ENCODE measurements at places on chromosomes 1 and 21. TPM values are rescaled to one million over a fixed set of nuclear protein-coding genes. Genes with fewer than 3 reads are reported as not detected.

Gene ZNF684
- polyA plus RNA-seq: 1.7 TPM

Gene ERG
- polyA plus RNA-seq: 15.9 TPM

Gene SPRR1A
- not detected for polyA plus RNA-seq

Gene SAMSN1
- 6.4 TPM for polyA plus RNA-seq

Gene NES
- polyA plus RNA-seq: 31.1 TPM

Gene KRTAP12-4
- not detected for polyA plus RNA-seq

Gene PFKFB2
- polyA plus RNA-seq: 19.9 TPM

Gene COL9A2
- polyA plus RNA-seq: 3.7 TPM

DNA sequence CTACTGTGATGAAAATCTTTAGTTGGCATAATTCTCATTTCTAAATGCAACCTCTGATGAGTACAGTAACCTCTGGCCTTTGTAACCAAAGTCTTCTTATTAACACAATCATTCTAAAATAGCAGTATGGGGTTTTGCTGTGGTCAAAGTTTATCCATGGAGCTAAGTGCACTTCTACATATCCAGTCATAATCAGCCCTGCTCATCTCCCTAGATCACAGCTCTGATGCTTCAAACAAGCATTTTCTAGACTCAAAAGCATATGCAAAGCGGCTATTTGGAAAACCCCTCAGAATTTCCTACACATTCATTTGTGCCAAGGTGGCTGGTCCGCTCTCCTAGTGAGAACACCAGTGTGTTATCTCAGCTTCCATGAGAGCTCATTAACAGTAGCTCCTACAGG lies 418.6 kb downstream of the MRPL39 start:
- DNase-seq: no peak

DNA sequence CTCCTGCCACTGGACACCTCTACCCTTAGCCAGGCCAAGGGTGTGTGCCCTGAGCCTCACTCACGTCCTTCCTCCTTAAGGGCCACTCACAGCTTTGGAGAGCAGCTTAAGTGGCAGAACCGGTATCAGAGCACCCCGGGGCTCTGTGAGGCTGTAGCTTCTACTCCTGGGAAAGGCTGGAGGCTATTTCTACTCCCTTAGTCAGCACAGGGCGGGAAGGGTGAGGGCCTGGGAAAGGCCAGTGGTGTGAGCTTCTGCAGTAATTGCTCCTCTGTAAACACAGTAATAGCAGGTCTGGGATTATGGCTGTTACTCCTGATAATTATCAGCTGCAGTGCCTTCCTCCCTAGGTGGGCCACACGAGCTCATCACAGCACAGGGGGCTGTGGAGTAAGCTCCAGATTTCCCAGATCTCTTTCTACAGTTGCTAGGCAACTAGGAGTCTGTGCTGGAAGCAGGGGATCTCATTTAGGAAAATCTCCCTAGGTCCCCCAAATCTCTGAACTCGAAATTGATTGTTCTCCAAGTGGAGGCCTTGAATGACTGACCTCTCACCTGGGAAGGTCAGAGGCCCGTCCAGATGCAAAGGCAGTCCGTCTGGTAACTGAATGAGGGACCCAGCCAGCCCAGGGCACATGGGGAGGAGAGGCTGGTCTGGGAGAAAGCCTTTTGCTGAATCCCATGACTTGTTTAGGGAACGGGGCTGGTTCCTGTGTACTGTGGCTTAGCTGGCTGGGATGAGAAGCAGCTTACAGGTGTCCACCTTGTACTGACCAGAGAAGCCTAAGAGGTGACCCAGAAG lies 29.3 kb downstream of the IER5 start:
- DNase-seq: peak; percentile 83

GRCh38 chr1:7970246-7970645 lies 8.7 kb downstream of the PARK7 start:
- DNase-seq: no peak

DNA sequence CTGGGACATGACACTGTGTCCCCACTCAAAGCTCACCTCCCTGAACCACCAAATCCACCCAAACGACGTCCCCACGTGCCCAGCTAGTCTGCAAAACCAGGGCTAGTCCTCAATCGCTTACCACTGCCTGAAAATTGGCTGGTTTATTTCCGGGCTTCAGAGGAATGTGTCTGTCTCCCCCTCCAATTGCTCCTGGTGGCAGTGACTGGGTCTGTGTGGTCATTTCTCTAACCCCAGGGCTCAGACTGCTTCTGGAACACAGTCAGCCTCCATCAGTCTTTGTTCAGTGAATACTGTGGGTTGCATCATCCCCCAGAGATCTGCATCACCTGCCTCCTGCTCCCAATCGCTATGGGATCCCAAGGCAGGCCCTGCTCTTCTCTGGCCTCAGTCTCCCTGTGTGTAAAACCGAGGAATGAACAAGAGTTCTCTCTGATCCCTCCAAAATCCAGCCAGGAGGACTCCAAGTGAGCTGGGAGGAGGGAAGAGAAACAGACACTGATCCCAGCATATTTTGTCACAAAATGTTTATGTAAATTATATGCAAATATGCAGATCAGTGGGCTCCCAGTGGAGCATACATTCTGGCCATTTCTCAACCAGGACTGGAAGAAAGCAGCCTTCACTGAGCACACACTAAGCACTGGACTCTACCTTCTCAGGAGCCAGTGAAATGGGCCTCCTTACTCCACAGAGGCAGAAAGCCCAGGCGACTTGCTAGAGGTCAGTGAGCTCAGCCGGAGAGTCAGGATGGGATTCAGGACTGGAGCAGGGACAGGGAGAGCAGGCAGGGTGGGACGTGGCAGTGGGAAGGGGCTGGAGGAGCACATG lies 20.9 kb downstream of the SDC3 start:
- DNase-seq: no peak

- no peak for DNase-seq
Measured at GRCh38 chr1:228276174-228276831, 68.5 kb downstream of the OBSCN start.

- DNase-seq: peak; percentile 38
Measured at GRCh38 chr1:13616234-13616633, 32.6 kb downstream of the PDPN start.

DNA sequence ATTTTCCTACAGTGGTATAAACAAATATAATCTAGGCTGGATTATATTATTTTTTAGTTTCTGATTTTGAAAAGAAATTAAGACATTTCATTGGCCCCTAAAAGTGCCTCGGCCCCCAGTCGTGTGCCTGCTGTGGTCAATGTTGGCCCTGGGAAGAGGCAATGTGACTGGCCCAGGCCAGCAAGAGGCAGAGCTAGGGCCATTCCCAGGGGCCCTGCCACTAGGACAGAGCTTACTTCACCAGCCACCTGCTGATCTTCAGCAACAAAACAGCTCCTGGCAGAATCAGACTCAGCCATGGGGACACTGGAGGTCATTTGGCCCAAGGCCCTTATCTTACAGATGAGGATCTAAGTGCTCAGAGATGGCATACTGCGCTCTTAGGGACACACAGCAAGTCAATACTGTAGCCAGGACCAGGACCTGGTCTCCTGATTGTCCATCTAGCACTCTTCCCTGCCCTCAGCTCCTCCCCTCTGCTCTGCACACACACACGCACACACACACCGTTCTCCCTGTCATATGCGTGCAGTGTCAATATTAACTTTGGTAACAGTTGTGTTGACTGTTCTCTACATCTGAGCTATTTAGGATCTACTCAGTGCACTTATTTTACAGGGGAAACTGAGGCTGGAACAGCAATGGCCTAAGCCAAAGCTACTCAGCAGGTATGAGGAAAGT lies 16.6 kb upstream of the KLHDC7A start:
- DNase-seq: no peak

DNA sequence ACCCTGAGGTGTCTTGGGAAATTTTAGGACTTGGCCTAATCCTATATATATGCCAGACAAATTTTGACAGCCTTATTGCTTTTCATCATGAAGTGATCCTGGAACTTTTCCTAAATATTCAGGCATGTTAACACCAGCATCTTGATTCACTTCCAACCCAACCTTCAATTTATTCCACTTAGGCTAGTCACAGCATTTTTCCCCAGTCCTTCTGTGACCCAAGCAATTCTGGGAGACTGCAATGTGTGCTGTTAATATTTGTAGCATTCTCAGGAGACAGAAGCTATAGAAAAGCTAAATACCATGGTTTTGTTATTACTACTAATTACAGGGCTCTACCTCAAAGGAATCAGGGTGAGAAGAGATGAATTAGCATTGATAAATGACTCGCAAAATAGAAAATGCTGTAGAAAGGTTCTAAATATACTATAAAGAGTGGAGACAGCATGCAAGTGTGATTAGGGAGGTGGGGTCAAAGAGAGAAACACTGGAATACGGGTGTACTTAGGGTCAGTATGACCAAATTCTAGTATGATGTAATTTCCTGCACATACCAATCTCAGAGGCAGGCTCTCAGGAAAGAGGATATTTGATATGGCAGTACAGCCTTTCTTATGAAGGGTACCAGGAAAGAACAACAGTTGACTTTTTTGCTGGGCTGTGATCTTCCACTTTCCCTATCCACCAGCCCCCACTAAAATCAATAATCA lies 29.1 kb downstream of the PRRX1 start:
- no peak for DNase-seq

DNA sequence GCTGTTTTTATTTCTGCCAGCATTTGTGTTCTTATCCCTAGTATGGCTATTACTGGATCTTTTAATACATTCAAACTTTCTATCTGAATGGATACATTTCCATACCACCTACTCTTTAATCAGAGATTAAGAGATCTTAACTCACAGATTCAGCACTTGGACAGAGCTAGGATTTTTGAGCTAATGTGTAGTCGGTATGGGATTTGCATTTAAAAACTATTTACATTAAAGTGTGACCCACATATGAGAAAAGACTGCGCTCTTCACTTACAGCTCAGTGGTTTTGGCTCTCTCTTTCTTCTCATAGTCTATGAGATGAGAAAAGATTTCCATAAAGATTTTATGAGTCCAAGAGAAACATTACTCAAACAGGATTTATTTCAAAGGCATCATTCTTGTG lies 16.4 kb downstream of the HMGB4 start:
- no peak for DNase-seq

GRCh38 chr1:172898866-172899265 lies 151.9 kb downstream of the TNFSF18 start:
- no peak for DNase-seq

- no peak for DNase-seq
Measured at GRCh38 chr1:60894741-60895140, 187.6 kb upstream of the NFIA start.

- peak; percentile 41 for DNase-seq
Measured at GRCh38 chr1:11961230-11961629, 19.0 kb upstream of the MFN2 start.

GRCh38 chr1:108512239-108513043 lies 47.5 kb upstream of the EEIG2 start:
- DNase-seq: peak; percentile 72

Measured in lung (tissue), 17 donors.